ENCODE measurements at places on chromosomes 12 and 14.

- no peak for DNase-seq
These were observed 175.1 kb upstream of the ARHGAP5 start for GRCh38 chr14:31902002-31902401.

- DNase-seq = no peak
These were observed 1284.1 kb downstream of the AACS start for GRCh38 chr12:126349383-126349782.

- DNase-seq = peak; percentile 70
These were observed 1.3 kb downstream of the AHSA1 start for GRCh38 chr14:77459072-77459723.

GRCh38 chr12:51797301-51797700 lies 51.2 kb downstream of the FIGNL2 start:
- no peak for DNase-seq

DNA sequence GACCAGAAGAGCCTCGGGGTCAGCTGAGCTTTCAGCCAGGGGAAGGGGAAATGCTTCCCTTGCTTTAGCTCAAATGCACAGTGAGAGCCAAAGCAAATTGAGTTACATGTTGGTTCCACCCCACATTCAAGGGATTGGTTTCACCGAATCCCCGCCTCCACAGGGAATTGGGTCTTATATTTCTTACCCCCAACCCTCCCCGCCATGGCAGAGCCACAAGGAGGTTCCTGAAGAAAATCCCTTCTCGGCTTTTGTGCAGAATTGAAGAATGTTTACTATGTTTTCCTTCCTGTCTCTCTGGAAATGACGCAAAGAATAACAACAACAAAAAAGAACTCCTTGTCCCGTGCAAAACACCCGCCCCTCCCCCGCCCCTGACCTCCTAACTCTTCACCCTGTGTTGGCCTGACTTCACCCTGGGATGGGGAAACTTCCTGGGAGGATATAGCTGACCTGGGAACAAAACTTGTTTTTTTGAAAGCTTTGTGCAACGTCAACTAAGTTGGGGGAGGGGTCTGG lies 21.9 kb upstream of the CIPC start:
- no peak for DNase-seq

GRCh38 chr14:60092526-60092920 lies 800 bp downstream of the PCNX4 start:
- no peak for DNase-seq

- no peak for DNase-seq
These were observed 3.6 kb downstream of the STX2 start for GRCh38 chr12:130835436-130835835.

DNA sequence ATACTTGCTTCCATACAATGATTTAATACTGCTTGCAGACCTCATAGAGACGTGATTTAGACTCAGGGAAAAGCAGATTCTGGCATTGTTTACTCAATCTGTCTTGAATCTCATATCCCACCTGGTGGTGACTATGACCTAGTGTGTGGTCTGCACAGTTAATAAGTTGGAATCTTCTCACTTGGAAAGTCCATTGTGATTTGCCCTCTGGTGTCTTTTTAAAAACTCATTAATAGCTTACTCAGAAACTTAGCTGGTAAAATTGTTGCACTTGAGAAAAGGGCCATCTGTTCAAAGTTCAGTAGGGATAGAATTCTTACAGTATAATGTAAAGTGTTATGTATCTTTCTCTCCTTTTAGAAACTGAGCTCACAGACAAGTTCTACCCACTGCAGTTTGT lies 106.0 kb downstream of the PELI2 start:
- no peak for DNase-seq

Data from stimulated activated CD4-positive, alpha-beta T cell treated with anti-CD3 and anti-CD28 coated beads, Interleukin-15, amount 100 ng/mL, for 48 hours (primary cell).